Renal pelvis (tissue), 12 donors: ENCODE measurements at places on chromosomes 3 and 15. TPM values are rescaled to one million over a fixed set of nuclear protein-coding genes. Genes with fewer than 3 reads are reported as not detected.

STAB1 gene
- 45.0 TPM for polyA plus RNA-seq

DNA sequence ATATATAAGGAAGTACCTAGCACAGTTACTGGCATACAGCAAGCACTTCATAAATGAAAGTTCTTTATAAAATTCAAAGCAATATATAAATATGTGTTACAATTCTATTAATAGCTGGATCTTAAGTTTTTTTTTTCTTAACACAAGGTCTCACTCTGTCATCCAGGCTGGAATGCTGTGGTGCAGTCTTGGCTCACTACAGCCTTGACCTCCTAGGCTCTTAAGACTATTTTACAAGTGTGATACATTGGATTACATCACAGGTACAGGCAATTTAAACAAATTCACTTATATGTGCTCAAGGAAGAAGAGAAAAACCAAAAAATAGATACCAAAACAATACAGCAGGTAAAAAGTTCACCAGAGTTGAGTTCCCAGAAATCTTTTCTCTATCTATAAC is 60.6 kb downstream of the ZNF280D start:
- DNase-seq, result no peak

DNA sequence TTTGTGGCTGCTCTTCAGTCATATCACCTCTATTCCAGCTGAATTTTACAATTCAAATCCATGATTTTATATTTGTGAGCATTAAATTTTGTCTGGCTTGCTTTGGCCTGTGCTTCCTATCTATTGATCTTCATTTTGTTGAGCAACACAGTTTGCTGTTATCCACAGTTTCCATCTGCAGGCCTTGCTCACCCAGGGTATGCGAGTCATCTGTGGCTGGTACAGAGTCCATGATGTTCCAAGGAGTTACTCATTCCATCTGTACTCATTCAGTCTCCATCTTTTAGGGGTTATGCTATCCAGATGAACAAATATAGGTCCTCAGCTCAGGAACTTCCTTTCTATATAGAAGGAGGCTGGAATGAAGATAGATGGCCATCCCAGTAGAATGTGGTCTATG is 70.1 kb upstream of the CCK start:
- no peak for DNase-seq

DPPA4 gene
- 2.8 TPM for polyA plus RNA-seq

SEMA3F gene
- polyA plus RNA-seq, result 87.7 TPM

- DNase-seq, result no peak
These were observed 244.2 kb downstream of the PTPRG start for GRCh38 chr3:61805510-61806080.

- DNase-seq, result no peak
These were observed 91.2 kb downstream of the KCNAB1 start for GRCh38 chr3:156211583-156211982.

- no peak for DNase-seq
These were observed 1.4 kb upstream of the NSMCE3 start for GRCh38 chr15:29270976-29271375.

DNA sequence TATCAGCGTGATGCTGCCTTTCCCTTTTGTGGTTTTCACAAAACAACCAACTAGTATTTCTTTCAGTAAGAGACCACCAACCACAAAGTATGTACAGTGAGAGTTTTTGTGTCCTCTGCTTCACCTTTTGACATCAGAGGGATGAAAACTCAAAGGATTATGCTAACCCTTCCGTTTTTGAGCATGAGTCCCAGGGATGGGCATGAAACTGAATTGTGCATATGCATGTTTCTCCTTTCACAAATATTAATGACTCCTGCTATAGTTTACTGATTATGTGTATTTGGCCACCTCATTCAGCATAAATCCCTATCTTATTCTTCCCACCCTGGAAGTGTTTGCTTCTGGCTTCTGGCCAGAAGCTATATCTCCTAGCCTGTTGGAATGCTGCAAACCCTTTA is 59.2 kb downstream of the RSRC1 start:
- no peak for DNase-seq

DNA sequence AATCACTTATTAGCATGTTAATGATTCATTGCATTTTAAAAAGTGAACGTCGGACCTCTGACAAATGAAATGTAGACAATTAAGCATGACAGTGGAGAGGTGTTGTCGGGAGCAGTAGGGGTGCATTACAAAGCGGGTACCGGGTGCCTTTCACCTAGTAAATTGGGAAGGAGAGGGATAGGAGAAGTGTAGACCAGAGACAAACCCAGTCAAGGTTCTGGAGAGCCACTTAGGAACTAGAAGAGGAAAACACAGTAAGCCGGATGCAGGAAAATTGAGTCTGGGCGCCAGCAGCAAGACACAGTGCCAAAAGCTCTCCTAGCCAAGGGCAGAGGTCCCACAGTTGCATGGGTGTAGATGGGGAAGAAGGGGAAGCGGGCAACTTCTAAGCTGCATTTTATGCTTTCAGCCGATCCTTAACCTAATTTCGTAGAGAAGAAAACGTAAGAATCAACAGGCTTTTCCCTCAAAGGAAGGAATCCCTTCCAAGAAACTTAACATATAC is 3.1 kb upstream of the CERS3 start:
- no peak for DNase-seq

- DNase-seq, result no peak
These were observed 6.6 kb downstream of the DUOX1 start for GRCh38 chr15:45136378-45136764.

CORO2B gene
- 24.9 TPM for polyA plus RNA-seq

PPARG gene
- 27.4 TPM for polyA plus RNA-seq

TP63 gene
- 2.0 TPM for polyA plus RNA-seq

DNA sequence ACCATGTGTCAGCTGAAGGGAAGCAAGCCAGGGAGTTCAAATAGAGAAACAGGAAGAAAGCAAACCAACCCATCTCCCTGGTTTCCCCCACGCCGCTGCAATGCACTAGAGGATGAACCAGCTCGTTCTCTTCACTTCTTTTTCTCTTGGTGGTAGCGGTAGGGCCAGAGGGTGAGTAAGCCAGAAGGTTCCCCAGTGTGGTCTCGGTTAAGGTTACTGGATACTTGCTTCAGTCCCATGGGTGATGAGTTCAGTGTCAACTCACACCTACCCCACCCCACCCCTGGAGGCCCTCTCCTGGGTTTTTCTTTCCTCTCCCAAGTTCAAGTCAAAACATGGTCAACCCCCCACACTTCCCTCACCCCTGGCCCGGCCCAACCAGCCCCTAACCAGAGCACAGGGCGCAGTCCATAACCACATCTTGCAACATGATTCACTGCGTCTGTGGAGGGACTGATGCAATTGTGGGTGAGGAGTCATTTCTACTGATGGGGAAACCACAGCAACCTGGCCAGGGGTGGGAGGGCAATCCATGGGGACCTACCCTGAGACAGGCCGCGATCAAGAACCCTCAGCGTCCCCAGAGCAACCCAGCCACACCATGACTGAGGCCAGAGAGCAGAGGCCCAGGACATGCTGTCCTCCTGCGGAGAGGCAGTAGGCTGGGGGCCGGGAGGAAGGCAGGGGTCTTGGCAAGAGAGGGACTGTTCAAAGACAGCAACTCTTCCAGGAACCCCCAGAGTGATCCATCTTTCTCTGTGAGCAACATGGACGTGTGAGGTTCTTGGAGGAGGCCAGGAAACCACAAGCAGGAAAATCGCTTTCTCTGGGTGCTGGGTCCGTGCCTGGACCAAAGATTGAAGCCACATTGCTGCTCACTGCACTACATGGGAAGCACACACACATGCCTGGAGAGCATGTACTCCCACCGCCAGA is 276.6 kb downstream of the UACA start:
- DNase-seq, result no peak

DNA sequence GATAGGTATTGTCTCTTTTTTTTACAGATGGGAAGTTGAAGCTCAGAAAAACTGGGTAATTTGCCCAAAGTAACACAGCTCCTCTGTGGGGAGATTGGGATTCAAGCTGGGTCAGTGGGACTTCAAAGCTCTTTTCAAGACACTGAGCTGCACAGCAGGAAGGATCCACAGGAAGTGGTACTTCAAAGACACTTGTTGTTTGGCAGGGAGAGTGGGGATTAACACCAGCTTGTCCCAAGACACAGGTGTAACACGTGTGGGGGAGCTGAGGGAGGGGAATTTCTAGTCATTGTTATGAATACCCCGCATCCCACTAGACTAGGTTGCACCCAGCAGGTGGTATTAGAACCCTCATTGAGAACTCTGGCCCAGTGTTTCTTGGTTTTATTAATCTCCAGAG is 116.0 kb downstream of the FOXB1 start:
- no peak for DNase-seq

- DNase-seq, result no peak
These were observed 27.5 kb downstream of the RAB6B start for GRCh38 chr3:133868186-133868585.

DNA sequence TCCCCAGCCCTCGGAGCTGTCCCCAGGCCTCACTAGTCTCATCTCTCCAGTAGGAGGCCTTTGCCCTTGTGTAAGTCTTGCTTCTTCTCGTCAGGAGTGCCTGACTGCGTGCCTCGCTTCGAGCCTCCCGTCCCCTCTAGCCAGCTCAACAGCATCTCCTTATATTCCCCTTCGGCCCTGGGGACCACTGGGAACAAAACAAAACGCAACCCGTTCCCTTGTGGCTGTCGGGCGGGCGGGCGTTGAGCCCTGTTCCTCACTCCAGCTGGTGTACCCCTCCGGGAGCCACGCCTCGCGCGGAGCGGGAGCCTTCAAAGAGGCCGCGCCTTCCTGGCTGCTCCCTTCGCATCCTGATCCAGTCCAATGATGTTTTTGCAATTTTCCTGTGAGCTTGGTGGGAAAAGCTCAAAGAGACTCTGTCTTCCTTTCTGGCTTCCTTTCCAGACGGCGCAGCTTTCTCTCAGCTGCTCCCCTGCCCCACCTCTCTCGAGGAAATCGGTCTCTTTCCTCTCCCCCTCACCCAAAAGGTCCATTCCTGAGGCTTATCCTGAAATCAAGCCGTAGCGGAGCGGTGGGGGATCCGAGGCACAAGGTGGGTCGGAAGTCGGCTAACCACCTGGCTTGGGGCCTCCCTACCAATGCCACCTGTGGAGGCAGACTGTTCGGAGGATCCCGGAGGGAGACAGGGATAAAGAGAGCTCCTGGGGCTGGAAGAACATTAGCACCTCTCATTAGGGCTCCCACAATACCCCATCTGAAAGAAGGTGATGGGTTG is 33.4 kb upstream of the SRP14 start:
- no peak for DNase-seq

GRCh38 chr15:99361545-99362185 is 110.4 kb downstream of the LRRC28 start:
- no peak for DNase-seq

- DNase-seq, result no peak
These were observed 1.1 kb upstream of the PLS1 start for GRCh38 chr3:142595141-142595540.

SNURF gene
- 12.2 TPM for polyA plus RNA-seq

DNA sequence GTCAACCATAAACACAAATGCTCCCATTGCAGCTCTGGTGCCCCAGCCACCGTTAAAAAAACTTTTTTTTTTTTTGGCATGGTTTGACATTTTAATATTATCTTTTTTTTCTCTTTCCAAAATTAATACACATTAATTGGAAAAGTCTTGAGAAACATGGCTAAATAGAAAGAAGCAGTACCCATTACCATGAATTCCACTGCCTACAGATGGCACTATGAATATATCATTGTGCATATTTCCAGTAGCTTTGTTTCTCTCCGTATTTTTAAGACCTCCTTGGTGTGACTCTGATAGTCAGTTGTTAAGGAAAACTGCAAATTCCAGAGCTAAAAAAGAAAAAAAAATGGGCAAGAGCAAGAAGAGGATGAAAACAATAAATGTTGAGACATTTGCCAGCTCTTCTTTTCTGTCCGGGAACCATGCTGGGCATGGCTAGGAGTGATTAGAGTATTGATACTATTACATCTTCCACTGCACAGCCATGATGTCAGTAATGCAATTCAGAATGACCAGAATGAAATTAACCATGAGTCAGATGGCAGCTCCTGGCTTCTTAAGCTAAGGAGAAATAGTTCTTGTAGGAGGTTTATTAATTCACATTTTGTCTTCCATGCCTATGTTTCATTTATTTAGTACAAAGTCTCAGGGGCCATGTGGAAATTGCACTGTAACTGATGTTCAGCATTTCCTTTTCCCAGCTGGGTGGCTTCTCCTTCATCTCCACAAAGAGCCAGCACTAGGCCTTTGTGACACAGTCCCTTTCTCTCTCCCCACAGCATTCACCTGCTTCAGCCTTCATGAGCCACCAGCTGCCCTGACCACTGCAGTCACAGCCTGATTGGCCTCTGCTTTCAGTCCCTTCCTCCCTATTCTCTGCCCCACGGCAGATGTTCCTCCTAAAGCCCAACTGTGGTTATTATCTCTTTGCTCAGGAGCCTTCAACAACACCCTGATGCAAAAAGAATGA is 31.8 kb downstream of the SLC7A14 start:
- no peak for DNase-seq

DNA sequence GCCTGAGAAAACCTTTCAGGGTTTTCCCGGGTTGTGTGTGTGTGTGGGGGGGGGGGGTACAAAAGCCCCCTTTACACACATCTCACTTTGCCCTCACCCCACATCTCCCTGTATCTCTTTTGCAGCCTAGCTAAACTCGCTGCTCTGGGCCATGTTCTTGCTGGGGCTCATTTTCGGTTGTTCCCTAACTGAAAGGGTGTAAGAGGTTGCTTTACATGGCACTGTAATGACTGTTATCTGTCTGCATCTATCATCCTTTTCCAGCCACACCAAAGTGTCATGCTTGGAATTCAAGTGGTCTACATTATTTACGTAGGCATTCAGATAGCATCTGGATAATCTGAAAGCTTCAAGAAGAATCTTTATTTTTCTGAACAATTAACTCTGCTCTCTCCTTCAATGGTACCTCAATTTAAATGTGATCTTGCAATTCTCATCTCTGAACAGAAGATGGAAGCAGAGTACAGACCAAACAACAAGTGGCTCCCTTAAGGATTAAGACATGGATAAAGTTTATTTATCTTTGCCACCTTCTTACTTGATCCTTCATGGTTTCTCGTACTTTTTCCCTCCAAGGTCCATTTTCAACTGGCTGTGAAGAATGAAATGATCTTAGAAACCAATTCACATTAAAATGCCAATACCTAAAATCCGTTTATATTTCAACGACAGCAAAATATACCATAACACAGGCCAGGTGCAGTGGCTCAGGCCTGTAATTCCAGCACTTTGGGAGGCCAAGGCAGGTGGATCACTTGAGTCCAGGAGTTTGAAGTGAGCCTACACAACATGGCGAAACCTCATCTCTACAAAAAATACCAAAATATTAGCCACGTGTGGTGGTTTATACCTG is 34.9 kb downstream of the DCLK3 start:
- DNase-seq, result peak; percentile 31

CCR1 gene
- polyA plus RNA-seq, result 2.5 TPM

GRCh38 chr3:123067689-123068600 is 1.1 kb downstream of the PDIA5 start:
- no peak for DNase-seq

GRCh38 chr3:32026593-32026992 is 45.0 kb downstream of the ZNF860 start:
- DNase-seq, result no peak

DNA sequence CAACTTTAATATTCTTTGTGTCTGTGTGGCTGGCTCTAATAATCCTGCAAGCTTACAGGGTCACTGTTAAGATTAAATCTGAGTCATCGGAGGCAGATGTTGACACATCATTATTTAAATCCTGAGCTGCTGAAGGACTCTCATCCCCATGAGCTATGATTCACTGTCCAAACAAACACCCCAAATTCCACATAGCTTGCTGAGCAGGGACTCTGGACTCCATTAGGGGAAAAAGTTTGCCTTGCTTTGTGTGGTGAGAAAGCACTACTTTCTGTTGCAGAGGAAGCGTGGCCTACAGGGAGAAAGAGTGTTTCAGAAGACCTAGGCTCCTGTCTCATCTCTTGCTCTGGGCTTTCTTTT is 213.7 kb downstream of the PDCD6IP start:
- DNase-seq, result no peak

GRCh38 chr15:49103002-49103401 is 52.4 kb downstream of the COPS2 start:
- no peak for DNase-seq
